ENCODE measurements at places on chromosomes 6 and 20.
A peak's percentile ranks its signal among the peaks of the same experiment; 100 is the strongest.

DNA sequence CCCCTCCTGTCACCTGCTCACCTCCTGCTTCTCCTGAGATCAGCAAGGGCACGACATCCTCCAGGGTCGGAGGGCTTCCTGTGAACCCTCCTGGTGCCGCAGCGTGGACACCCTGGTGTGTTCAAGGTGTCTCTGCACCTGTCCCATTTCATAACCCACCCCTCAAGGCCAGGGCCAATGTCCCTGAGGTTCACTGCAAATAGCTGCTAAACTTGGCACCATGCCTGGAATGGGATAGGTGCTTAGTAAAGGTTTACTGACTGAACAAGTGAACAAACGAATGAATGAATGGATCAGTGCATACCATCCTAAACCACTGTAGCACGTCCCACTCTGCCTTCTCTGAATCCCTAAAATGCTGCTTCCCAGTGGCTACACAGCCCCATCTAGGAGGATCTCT, 35.0 kb downstream of the SIRPA start:
- no peak for DNase-seq

GRCh38 chr6:108254433-108255410, 6.1 kb downstream of the SNX3 start:
- DNase-seq: no peak

GRCh38 chr6:168867247-168868102, 386.2 kb downstream of the THBS2 start:
- DNase-seq: no peak

DNA sequence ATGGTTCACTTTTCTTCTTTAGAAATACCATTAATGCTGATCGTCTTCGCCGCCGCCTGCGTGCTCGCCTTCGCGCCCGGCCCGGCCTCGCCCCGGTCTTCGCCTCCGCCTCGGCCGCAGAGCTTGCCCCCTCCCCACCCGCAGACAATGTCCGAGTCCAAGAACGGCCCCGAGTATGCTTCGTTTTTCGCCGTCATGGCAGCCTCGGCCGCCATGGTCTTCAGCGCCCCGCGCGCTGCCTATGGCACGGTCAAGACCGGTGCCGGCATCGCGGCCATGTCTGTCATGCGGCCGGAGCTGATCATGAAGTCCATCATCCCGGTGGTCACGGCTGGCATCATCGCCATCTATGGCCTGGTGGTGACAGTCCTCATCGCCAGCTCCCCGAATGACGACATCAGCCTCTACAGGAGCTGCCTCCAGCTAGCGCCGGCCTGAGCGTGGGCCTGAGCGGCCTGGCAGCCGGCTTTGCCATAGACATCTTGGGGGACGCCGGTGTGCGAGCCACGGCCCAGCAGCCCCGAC, 4.8 kb upstream of the PRPH2 start:
- DNase-seq: no peak

DNA sequence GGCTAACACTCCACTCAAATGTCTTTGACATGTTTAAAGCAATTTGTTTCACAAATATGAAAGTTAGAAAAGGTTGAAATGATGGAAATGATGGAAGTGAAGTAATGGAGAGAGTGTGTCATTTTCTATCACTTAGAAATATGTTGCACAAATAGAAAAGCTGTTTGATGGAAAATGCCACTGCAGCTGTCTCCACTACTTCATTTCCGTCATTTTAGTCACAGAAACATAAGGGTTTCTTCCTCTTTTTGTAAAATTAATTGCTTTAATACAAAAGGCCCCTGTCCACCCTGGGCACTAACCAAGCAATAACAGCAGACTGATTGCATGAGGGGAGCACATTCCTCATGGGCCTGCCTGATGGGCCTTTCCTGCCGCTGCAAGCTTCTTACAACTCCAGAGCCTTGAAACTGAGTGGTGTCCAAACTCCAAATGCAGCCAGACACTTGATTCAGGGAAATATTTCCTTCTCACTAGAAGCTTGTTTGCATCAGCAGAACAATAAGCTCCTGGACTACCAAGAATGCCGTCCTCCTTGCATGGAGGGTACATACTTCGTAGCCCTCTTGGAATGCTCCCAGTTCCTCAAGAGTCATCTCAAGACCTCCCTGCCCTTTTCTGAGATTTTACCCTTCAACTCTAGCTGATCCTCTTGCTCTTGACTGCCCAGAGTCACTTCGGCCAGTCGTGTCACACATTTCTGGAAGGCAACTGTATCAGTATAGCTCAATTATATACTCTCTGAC, 36.1 kb downstream of the F13A1 start:
- no peak for DNase-seq

DNA sequence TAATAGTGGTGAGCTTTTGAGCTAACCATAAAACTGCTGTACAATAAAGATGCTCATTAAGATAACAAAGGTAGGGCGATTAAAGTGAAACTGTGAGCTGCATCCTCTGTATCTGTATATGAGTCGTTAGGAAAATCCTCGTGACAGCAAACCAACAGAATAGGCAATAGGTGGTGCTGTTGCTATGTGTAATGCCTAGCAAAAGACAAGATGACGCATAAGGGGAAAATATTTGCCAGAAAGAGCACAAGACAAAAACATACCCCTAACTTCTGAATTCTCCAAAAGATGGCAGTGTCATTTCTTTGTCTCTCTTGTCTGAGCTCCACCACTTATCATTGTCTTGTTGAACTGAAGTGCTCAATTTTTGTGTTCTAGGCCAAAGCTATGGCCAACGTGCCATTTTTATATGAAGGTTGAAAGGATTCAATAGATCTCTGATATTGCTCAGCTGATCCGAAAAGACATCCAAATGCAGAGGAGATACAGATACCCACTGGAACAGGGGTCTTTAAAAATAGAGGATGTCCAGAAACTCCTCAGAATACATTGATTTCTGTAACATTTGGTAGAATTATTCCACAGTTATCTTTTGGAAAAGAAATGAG, 56.3 kb upstream of the ANKEF1 start:
- DNase-seq: no peak

- no peak for DNase-seq
Measured at GRCh38 chr20:21967481-21967880, 262.0 kb downstream of the PAX1 start.

GRCh38 chr6:54108271-54108670, 3.0 kb upstream of the MLIP start:
- no peak for DNase-seq

- no peak for DNase-seq
Measured at GRCh38 chr6:44606504-44606903, 219.0 kb downstream of the CDC5L start.

GRCh38 chr6:69705954-69706353, 90.9 kb downstream of the LMBRD1 start:
- DNase-seq: no peak

DNA sequence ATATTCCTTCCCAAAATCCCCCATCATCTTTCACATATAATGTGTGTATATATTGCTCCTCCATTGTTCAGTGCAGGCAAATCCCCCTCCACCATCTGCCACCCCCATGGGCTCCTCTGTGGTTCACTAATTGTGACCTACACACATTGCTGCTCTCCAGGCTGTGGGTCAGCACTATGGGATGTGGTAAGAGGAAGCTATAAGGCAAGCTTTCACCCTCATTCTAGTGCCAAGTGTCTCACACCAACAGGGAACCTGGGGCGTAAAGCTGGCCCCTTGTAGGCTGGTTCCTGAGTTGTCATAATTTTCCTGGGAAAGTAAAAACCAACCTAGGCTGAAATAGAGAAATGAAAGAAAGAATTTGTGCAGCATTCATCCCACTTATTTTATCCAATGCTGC, 16.8 kb downstream of the FKBP1A start:
- DNase-seq: no peak

- DNase-seq: no peak
Measured at GRCh38 chr20:24951536-24952083, 2.5 kb downstream of the CST7 start.

- DNase-seq: no peak
Measured at GRCh38 chr6:41955412-41955811, 13.8 kb upstream of the CCND3 start.

DNA sequence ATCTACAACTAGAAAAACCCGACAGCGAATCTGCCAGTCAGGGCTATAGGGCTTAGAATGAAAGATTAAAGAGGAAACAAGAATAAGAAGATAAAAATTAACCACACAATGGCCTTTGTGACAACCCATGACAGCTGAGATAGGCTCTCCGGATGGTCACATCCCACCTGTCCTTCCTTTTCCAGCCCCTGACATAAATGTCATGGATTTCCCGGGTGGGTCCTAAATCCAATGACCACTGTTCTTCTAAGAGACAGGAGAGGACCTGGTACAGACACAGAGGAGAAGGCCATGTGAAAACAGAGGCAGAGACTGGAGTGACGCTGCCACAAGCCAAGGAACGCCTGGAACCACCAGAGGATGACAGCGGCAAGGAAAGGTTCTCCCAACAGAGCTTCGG, 41.8 kb downstream of the ATXN1 start:
- DNase-seq: no peak

- DNase-seq: no peak
Measured at GRCh38 chr6:25279748-25280343, 672 bp downstream of the CARMIL1 start.

- DNase-seq: no peak
Measured at GRCh38 chr6:47670851-47671250, 27.5 kb upstream of the ADGRF4 start.

- DNase-seq: no peak
Measured at GRCh38 chr6:814378-815347, 121.7 kb upstream of the EXOC2 start.

GRCh38 chr20:10065154-10065833, 30.5 kb downstream of the ANKEF1 start:
- no peak for DNase-seq

- no peak for DNase-seq
Measured at GRCh38 chr6:117817499-117817898, 89.6 kb upstream of the SLC35F1 start.

DNA sequence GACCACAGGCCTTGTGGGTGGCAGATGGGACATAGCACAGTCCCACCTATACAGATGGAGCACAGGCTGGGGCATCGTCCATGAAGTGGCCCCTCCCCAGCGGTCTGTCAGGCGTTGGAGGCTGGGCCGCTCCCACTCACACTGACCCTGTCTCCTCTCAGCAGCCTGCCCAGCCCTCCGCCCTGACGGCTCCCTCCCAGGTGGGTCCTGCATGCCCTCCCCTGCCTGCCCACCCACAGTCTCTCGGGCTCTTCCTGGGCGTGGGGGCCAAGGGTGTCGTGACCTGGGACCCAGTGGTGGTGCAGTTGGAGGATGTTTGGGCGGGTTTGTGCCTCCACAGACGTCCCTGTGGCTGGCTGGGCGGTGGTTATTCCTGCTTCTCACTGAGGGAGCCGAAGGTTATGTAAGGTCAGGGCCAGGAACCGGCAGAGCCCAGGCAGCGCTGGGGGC, 22.3 kb downstream of the COL20A1 start:
- DNase-seq: no peak

DNA sequence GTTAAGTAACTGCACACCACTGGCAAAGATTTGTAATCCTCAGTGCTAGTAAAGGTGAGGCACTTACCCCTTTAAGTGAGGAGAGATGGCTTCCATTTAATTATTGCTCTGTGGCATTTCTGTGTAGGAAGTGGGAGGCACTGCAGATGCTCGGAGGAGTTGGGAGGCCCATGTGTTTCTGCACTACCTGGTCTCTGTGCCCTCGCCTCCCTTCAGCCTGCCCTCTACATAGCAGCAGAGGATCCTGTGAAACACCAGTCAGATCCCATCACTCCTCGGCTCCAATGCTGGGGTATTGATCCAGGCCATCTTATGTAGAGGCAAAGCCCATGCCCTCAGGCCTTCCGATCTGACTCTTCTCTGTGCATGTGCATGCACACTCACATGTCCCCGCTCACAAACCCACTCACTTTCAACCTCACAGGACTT, 67.0 kb downstream of the SLX4IP start:
- DNase-seq: no peak

GRCh38 chr20:59810449-59811187, 122.8 kb downstream of the SYCP2 start:
- no peak for DNase-seq

- peak; percentile 59 for DNase-seq
Measured at GRCh38 chr6:63598049-63599036, 26.1 kb downstream of the LOC128125822 start.

GRCh38 chr20:23096986-23097520, 10.9 kb upstream of the CD93 start:
- no peak for DNase-seq

GRCh38 chr20:48676795-48677460, 150.9 kb downstream of the PREX1 start:
- DNase-seq: no peak

DNA sequence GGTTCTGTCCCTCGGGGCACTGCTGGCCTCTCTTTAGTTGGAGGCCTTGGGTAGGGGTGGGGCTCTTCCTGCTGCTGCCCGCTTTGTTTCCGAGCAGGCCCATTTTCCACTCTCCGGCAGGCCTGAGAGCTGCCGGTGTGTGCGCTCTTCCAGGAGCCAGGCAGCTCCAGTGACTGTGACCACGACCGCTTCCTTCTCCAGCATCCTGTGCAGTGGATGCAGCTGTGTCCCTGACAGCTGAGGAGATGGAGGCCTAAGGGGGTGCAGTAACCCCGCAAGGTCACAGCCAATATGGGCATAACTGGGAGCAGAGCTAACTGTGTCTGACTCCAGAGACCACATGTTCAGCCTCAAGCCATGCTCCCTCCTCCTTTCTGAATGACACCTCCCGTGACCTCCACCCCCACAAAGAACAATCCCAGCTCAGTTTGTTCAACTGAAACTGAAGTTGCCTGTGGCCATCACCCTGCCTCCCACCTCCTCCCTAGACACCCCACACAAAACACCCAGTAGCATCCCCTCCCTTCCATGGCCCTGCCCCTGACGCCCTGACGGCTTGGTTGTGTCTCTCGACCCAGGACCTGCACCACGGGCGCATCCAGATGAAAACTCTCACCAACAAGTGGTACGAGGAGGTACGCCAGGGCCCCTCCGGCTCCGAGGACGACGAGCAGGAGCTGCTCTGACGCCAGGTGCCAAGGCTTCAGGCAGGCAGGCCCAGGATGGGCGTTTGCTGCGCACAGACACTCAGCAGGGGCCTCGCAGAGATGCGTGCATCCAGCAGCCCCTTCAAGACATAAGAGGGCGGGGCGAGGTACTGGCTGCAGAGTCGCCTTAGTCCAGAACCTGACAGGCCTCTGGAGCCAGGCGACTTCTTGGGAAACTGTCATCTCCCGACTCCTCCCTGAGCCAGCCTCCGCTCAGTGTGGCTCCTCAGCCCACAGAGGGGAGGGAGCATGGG, 27.8 kb downstream of the SPATA2 start:
- no peak for DNase-seq

DNA sequence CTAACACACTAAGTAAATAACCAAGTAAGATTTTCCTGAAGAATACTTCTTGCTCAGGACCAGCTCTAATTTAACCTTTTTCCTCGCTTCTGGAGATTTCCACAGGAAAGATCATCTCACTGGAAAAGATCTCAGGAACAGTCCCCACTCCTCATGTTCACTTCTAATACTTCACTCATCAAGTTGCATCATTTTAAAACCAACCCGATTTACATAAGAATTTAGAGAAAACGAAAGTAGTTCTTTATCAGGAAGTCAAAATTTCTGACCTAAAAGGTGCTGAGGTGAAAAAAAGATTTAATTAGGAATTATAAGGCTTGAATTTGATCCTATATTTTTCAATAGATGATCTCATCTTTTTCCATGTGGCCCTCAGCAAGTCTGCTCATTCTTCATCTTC, 46.6 kb upstream of the PKHD1 start:
- DNase-seq: no peak

- no peak for DNase-seq
Measured at GRCh38 chr6:170443151-170443662, 109.9 kb downstream of the PSMB1 start.
